ENCODE measurements at places on chromosomes 3 and 15.

- DNase-seq = peak; percentile 77
Measured at GRCh38 chr15:72231066-72231832, at the start of gene PKM. PKM (minus strand) TSS chr15:72231190; CDS start chr15:72219097, 12,093 bp downstream.

GRCh38 chr15:58340176-58340575 lies 91.6 kb upstream of the LIPC start:
- DNase-seq = no peak

DNA sequence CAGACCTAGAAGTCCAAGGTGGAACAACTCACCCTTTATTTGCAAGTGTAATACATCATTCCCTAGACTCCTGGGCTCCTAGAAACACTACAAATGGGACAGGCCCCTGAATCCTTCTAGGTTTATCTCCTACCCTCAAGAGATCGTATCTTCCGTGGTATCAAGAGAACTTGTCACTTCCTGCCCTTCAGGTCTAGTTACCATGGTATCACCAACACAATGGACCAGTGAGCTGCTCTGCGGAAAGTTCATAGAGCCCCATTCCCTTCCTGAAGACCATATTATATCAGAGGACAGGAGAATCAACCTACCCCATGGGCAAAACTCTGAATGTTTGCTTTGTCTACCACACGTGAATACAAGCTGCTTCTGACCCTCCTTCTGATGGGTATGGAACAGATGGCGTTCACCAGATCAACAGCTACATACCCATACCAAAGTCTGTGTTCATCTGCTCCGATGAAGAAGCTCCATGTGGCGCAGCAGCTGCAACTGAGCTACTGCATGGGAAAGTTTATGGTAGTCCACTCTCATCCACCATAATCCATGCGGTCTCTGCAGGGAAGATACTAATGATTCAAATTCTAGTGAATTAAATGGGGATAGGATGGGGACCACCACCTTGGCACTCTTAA lies 84.6 kb upstream of the KLF13 start:
- DNase-seq = no peak

DNA sequence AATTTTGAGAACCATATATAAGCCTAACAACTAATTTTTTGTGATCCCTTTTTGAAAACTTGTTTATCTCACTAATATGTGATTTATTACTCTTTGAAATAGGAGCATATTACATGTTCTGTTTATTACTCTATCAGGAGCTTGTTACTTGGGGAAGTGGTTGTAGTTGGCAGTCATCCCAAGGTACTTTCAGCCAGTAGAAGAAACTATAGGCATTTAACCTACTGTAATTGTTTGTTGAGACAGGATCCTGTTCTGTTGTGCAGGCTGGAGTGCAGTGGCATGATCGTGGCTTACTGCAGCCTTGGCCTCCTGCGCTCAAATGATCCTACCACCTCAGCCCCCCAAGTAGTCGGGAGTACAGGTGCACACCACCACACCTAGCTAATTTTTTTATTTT lies 195.6 kb downstream of the TCF12 start:
- DNase-seq = peak; percentile 66

DNA sequence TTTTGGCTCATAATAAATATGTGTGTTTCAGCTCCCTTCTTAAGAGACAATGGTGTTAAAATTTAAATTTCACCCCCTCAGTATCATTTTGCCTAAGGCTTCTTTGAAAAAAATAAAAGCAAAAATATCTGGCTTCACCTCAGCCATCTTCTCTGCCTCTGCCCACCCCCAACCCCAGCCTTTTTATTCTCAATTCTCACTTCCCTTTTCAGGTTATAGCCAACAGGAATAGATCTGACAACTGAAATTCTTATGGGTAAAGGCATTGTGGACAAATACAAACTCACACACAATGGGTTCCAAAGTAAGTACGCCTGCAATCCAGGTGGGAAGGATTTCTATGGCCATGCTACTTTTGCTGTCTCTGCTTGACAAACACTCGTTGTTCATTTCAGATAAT lies 399.0 kb upstream of the ARRDC4 start:
- no peak for DNase-seq

GRCh38 chr15:36080759-36081158 lies 498.7 kb upstream of the CDIN1 start:
- no peak for DNase-seq

DNA sequence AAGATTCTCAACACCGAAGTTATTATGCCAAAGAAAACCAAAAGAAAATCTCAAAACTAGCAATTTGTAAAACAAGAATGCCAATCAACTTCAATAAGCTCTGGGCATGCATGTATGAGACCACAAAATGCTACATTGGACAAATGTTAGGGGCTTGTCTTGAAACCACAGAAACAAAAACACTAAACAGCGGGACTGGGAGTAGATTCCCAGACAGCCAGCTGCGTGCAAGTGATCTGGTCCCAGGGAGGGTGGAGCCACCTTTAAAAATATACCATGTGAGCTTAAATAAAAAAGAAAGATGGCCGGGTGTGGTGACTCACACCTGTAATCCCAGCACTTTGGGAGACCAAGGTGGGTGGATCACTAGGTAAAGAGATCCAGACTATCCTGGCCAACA lies 163.6 kb upstream of the PRICKLE2 start:
- no peak for DNase-seq

GRCh38 chr3:43106293-43106628 lies 382 bp upstream of the POMGNT2 start:
- no peak for DNase-seq

DNA sequence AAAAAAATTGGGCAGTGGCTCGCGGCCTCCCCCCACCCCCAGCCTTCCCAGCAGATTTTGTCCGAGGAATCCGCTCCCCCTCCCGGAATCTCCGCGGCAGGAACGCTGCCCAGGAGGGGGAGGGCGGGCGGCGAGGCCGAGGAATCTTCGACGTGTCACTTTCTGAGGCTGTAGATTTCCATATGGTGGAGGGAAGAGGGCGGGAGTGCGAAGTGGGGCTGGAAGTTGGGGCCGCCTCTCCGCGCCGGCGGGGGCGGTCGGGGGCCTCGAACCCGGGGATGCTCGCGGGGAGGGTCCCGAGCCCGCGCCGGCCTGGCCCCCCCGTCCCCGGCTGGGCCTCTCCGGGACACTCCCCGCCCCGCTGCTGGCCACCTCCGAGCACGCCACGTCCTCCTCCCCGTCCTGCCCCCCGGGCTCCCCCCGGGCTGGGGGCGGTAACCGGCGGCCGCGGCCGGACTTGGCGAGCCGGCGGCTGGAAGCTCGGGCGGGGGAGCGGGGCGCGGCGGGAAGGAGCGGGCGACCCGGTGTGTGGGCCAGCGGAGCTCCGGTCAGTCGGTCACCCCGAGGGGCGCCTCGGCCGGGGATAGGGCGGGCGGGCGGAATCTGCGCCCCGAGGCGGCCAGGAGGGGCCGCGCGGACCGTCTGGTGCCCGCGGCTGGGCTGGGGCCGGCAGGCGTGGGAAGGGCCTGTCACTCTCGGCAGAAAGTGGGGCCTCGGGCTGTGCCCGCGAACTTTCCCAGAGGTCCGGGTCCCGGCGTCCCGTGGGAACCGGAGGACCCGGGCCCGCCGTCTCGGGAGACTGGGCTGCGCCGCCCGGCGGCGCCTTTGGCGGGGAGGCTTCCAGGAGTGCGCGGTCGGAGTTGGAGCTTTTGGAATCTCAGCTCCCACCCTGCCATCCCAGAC lies 951 bp downstream of the FNDC3B start:
- peak; percentile 20 for DNase-seq

DNA sequence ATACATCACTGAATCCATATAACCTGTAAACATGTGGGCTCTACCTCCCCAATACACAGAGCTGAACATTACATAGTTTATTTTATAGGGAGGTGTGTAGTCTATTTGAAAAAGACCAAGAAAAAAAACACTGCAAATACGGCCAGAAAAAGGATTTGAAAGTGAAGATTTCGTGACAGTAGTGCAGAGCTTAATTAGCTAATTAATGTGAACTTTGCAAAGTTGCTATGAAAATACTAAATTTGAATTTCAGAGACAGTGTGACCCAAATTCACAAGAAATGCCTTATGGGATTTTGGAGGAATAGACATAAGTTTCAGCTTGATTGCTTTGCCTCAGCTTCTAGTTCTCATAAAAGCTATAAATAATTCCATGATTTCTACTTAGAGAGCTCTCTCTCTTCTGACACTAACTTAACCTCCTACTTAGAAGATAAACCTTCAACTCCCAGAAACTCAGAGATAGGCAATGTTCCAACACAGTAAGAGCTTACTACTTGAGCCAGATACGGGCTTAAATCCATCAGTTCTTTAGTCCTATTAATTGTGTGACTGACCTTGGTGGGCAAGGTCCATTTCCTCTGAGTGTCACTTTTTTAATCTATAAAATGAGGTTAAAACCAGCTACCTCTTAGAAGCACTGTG lies 87.3 kb upstream of the THBS1 start:
- no peak for DNase-seq

- DNase-seq = no peak
Measured at GRCh38 chr15:75063338-75063737, 39.9 kb downstream of the PPCDC start.

- DNase-seq = no peak
Measured at GRCh38 chr3:139301183-139301582, 42.6 kb upstream of the MRPS22 start.

GRCh38 chr15:48802867-48803266 lies 8.0 kb downstream of the CEP152 start:
- no peak for DNase-seq

DNA sequence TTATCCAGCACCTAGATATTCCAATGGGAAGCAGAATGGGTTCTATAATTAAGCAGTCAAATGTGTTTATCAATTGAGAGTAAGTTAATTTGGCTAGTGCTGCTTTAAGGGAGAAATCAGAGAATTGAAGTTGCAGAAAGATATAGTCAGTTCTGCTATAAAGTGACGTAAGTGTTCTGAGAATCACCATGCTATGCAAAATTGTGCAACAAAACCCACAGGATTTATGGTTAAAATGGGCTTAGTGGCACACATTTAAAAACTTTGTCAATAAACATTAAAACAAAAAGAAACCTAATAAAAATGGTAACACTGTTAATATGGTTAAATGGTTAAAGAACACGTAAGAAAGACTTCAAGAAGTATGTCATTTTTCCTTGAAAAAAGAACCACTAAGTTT lies 74.5 kb downstream of the TMEM108 start:
- no peak for DNase-seq

GRCh38 chr15:69463182-69463756 lies 10.7 kb downstream of the RPLP1 start:
- no peak for DNase-seq

GRCh38 chr3:52670621-52671521 lies 14.8 kb downstream of the PBRM1 start:
- no peak for DNase-seq

DNA sequence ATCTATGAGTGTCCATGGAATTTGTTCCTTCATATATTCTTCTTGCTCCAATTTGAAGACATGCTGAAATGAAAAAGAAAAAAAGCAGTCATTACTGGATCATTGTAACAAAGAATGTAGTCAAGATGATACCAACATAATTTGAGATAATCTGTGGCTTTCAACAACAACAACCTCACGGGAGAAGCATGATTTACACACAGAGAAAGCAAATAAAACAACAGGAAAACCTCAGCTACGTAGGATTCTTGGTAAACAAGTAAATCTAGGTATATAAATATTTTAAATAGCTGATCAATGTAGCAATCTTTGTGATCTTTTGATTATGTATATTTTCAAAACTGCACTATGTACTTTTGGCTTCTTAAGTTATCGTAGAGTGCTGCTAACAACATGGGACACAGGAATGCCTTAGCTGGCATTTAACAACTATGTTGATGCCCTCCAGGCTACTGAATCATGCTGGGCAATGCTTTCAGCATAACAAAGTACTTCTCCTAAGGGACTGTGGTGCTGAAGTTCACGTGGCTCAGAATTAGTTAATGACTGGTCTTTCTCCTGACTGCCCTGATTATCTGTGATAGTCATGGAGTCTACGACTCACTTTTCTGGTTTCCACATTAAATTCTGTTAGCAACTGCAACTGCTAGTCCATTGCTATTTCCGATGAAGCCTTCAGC lies 96.5 kb upstream of the MYO5C start:
- no peak for DNase-seq

DNA sequence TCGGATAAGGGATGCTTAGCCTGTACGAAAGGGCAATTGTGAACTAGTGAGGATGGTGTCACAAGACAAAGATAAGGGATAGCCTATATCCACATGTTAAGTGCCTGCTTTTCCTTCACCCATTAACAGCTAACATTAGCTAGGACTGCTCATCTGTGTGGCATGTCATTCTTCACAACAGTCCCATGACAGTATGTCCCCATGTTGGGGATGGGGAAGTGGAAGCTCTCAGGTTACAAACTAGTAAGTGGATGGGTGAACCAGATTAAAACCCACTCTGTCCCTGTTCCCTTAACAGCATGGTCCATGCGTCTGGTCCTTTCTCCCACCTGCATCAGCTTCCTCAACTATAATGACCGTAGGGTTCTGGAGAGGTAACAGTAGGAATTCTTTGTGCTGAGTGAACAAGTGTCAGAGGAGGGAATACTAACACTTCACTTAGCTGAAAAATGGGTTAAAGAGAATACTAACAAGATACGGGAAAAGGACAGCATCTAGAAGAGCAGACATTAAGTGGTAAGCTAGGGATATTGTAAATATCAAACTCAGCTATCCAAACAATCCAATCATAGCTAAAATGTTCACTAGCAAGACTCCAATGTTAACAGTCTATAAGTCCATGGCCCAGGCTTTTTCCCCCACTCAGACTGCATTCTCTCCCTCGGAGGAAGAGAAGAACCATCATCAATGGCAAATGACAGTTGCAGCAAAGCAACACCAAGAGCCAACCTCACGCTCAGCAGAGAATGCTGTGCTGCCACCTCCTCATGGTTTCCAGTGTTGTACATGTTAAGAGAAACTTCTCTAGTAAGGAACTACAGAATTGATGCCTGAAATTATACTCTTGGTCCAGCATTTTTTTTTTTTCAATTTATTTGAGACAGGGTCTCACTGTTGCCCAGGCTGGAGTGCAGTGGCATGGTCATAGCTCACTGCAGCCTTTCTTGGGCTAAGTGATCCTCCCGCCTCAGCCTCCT lies 5.0 kb downstream of the RPLP1 start:
- DNase-seq = no peak

- no peak for DNase-seq
Measured at GRCh38 chr3:122079524-122080206, 24.5 kb downstream of the CD86 start.

DNA sequence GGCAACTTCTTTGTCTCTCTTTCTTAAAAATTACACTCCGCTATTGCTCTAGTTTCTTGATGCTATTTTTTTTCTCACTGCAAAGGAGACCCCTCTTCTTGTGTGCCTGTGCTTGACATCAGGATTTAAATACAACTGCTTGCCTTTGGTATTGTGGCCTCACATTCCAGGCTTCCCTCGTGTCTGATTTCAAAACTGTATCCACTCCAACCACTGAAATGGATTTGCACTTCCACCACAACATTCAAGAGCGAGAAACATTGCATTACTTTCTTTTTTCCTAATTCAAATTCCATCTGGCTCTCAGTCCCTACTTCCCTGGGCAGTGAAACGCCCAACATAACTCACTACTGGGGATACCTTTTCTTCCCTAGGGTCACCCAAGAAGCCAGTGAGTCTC lies 50.4 kb upstream of the PXYLP1 start:
- DNase-seq = no peak

Data from DMS79 treated with DMSO at 0.1 percent for 48 hours (cell line).